ENCODE measurements at places on chromosomes 16 and 17.

DNA sequence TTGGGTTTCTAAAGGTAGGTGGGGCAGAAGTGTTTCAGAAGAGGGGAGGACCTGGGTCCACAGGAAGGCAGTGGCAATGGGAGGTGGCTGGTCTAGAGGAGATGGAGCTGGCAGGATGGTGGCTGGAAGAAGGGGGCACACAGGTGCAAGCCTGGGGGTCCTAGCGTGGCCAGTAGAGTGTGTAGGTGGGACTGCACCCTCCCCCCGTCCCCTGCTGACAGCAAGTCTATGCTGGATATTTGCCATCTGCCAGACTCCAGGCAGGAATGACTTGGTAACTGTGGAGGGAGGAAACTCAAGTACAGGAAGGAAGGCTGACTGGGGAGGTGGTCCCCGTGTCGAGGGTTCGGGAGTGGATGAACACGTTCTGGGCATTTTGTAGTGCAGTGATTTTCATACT is 8.6 kb downstream of the MED9 start:
- no peak for DNase-seq

DNA sequence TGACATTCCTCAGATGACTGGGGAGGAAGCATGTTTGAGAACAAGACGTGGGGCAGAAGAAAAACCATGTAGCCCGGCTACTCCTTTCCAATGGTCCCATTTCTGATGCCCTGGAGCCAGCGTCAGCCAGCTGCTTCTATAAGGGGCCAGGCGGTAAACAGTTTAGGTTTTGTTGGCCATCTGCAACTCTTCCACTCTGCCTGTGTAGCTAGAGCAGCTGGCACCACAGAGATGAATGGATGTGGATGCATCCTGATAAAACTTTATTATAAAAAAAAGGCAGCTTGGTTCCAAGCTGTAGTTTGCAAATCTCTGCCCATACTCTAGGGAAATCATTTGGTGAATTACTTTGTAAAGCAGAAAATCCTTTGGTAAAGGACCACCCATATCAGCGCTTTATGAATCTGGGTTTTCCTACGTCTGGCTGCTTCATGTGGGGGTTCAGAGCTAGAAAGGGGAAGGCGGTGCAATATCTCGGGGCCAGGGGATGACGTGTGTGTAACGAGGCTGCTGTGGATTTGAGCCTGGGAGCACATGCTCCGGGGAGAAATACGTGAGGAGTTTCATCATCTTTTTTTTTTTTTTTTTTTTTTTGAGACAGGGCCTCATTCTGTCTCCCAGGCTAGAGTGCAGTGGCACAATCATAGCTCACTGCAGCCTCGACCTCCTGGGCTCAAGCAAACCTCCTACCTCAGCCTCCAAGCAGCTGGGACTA is 3.4 kb upstream of the SRL start:
- DNase-seq, result no peak

GRCh38 chr17:298791-299450 is 53.7 kb downstream of the RPH3AL start:
- DNase-seq, result peak; percentile 77

- no peak for DNase-seq
Observed at GRCh38 chr17:37177254-37177870, 198.4 kb upstream of the C17orf78 start.

- no peak for DNase-seq
Observed at GRCh38 chr16:79972053-79972704, 371.6 kb upstream of the MAF start.

DNA sequence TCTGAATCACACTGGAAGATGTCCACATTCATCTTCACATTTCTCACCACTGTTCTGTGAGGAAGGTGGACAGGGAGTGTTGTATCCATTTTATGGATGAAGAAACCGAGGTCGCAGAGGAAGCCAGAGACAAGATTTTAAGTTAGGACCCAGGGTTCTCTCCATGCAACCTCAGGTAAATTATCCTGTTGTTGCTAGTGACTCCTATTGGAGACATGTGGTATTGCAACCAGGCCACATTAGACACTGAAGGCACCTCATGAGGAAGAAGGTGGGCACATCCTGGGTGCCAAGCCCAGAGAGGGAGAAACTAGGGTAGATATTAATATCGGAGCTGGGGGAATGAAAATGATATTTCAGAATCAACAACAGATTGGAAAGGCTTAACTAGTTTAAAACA is 8.5 kb upstream of the WNT9B start:
- DNase-seq, result no peak

GRCh38 chr17:64007838-64008282 is 9.7 kb downstream of the PRR29 start:
- DNase-seq, result no peak

DNA sequence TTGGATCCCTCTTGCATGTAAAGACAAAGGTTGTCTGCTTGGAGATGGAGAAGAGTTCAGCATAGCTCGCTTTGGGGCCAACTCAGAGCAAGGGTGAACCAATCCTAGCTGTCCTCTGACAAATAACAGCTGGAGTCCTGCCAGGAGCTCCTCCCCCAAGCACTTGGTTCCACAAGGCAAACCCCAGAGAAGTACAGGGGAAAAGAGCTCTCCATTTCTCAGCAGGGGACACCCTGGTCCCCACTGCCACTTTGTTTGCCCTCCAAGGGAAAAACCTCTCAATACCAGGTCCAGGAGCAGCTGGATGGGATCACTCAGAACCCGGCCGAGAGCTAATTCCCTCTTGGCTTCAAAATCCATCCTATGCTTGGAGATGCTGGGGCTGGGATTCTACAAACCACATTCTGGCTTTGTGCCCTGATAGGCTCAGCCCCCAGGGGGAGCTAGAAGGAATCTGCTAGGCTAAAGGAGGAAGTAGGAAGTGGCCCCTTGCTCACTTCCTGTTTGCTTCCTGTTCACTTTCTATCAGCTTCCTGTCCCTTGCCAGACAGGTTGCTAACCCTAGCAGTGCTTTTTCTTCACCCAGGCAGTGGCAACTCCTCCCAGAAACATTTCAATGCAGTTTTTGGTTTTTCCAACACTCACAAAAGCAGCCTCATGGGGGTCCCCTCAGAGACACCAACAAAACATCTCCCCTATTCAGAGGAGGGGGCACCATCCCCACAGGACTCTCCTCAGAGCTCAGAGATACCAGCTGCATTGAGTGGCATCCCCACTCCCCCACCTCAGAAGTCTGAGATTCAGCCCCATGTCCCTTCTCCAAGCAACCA is 30.7 kb downstream of the CDRT4 start:
- DNase-seq, result peak; percentile 82

DNA sequence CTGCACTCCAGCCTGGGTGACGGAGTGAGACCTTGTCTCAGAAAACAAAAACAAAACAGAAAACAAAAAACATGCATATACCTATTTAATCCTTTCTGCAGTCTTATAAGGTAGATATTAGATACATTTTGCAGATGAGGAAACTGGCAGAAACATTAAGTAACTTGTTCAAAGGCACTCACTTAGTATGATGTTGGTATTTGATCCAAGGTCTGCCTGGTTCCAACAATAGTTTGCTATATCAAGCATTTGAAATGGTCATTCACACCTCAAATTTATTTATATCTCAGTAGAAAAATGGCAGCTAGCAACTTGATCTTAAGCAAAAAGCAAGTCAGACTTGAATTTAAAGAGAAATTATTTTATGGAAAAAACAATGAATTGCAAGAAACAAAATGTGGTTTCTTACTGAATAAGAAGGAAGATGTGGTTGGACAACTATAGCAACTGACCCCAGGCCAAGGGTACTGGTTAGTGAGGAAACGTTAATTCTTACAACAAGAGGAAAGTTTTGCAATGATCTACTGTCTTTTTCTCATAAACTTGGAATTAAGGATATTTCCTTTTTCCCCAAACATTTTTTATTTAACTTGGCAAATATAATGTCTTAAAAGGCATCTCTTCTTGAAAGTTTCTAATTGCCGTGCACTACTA is 19.7 kb downstream of the DHRS7B start:
- DNase-seq, result no peak

- DNase-seq, result no peak
Observed at GRCh38 chr17:54372069-54372749, 528.4 kb upstream of the TOM1L1 start.

DNA sequence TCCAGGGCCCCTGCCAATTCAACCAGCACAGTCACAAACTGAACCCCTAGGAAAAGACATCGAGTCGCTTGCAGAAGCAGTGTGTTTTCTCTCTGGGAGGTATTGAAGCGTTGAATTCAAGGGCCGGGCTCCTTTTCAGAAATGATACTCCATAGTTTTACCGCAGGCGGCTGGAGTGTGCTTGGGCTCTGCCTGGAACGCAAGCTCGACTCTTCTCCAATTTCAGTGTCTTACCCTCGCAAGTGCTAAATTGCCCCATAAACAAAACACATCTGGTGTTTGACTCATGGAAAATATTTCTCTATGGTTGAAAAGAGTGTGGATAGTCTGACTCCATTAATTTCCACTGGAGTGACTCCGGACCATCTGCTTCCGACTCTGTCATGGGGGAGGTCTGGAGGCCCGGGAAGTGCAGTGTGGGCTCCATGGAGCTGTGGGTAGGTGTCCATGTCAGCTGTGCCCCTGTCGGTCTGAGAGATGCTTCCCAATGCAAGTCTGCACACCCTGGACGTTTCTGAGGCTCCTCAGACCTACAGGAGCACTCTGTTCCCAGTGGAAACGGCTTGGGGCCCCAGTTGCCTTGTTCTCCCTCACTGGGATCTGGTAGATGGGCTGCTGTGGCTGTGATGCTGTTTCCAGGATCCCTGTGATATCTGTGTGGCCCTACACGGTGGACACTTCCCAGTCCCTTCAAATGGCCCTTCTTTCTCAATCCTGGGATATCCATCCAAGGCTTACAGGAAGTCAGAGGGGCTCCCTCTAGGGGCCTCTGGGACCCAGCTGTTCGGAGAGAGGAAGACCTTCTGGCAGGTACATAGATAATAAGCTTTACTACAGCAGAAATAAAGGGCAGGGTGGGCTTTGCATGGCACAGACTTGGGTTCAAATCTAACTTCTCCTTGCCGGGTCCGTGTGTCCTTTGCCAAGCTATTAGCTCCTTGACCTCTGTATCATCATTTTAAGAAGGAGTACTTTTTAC is 119.8 kb upstream of the CDH13 start:
- no peak for DNase-seq

- no peak for DNase-seq
Observed at GRCh38 chr16:26787924-26788323, 278.8 kb upstream of the C16orf82 start.

DNA sequence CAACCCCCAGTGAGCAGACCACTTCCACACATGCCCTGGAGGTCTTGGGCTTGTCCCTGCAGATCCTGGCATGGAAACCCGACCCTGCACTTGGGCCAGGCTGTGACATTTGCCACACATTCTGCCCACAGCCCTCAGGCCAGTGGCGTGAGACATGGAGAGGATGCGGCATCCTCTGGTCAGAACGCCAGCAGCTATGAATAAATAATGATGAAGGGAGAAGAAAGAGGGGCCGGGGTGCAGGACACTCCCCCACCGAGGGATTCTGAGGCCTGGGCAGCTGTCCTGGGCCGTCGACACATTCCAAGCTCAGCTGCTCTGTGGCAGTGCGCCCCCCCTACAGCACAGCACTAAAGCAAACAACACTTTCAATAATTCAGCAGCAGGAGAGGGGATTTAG is 148.8 kb downstream of the ENGASE start:
- no peak for DNase-seq

DNA sequence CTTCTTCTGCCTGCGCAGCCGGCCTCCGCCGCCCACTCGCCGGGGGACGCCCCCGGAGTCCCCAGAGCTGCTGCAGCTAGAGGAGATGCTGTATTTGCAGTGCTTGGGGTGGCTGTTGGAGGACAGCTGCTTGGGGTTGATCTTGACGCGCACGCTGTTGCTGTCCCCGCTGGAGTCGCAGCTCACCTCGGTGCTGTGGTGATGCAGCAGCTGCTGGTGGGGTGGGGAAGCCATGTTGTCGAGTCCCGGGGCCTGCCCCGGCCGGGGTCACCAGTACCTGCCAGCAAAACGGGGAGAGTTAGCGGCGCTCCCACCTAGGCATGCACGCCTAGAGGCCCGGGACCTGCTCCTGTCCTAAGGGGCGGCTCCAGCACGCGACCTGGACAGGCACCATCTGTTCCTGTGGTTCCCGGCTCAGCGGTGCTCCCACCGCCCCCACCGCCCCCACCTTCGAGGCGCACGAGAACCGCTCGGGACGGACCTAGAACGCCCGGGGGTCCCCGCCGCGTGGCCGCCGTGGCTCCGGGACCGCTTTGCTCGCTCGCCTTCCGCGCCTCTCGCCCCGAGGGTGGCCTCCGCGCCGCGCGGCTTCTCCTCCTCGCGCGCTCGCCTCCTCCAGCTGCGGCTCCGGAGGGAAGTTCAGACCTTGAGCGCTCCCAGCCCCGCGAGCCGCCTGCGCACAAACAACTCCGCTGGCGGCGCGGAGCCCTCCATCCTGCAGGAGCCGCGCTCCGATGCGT is 863 bp downstream of the ADCY9 start:
- DNase-seq, result peak; percentile 50

DNA sequence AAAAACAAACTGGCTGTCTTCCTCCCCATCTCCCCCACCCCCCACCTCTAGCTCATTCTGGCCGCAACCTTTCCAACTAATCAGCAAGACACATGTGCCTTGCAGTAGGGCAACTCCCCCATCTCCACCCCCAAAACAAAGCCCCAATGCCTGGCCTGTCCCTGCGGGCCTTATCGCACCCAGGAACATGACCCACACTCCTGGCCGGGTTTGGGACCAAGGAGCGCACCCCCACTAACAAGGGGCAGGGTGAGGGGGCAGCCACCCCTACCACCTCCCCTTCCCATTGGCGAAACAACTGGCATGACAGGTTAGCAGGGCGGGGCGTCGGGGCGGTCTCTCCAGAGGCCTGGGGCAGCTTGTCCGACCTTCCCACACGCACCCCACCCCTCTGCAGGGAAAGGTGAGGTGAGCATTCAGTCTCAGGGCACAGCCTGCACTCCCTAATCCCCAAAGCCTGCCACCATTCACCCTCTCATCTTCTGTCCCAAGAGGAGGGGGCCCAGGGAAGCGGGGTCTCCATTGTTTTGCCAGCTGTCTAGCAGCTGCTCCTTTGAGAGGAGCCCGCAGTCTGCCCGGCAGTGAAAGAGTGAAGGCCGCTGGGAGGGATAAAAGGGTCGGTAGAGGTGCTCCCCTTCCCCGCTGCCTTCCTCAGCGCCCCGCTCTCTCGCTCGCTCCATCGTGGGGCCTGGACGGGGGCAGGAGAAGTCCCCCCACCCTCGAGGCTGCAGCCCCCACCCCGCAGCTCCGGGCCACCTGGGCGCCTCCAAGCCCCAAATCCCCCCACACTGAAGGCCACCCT is 765 bp downstream of the MYO18A start:
- peak; percentile 33 for DNase-seq

DNA sequence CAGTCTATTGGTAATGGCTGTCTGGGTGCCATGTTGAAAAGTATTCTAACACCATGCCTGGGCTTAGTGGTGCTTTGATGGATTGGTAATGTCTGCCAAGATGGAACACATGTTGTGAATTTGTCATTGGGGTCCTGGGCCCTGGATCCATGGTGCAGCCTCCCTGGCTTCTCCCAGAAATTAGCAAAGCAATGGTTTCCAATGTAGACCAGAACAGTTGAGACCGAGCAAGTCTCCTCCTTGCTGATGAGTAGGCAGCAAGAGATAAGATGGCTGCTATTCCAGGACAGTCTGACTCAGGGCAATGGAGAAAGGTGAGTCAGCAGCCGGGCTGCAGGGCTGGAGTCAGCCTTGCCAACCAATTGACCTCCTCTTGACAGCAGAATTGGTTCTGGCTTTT is 30.8 kb downstream of the GPR139 start:
- DNase-seq, result no peak

- DNase-seq, result no peak
Observed at GRCh38 chr16:14109782-14110727, 38.9 kb downstream of the MRTFB start.

Data from uterus (tissue), 4 donors.